ENCODE measurements at places on chromosomes 12 and 14.

GRCh38 chr14:104993306-104993705 lies 7.7 kb downstream of the CLBA1 start:
- DNase-seq = no peak

DNA sequence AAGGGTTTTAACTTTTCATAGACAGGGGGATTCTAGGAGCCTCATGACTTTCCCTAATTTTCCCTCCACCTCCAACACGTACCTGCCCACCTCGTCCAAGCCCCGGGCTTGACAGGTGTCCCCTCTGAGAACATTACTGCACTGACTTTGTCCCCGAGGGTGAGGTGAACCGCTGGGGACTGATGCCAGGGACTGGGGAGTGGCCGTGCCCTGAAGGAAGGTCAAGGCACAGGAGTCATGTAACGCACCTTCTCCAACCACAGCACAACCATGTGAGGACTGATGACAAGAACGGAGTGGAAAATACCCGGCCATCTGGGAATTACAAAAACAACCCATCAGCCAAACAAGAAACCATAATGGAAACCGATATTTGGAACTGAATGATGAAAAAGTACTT lies 214.7 kb upstream of the C14orf180 start:
- DNase-seq = peak; percentile 9

DNA sequence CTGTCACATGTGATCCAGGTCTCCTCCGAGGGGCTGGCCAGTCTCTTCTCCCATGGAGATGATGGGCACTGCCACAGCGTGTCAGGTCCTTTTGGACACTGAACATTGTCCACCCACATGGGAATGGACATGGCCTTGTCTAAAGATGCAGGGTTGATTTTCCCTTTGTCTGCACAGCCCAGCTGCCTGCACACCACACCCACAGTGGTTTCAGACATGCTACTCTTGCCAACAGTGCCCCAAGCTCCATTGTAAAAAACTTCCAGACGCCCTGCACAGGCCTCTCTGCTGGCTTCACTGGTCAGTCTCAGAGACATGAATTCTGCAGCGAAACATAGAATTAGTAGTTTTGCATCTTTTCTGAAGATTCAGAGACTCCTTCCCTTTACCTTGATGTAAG lies 18.5 kb downstream of the CD163 start:
- DNase-seq = no peak

- no peak for DNase-seq
Observed at GRCh38 chr12:116303066-116303465, 25.6 kb upstream of the MED13L start.

DNA sequence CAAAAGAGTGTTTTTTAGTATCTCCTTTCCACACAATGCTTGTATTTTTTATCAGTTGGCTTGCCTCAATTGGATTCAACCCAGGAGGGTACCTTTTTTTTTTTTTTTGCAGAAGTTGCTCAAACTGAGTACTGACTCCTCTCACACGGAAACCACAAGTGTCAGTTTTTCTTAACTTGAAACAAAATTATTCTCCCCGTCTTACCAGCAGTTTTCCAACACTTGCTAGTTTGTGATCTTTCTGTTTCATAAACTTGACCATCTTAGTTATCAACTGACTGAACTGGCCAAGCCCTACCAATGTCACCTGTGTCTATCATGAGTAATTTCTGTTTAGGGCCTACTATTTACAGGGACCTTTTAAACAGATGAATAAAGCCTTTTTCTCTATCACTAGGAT lies 34.1 kb upstream of the ITPR2 start:
- no peak for DNase-seq

All from left ventricle myocardium superior (tissue), 1 donor.